K562 (cell line): ENCODE measurements at places on chromosomes 2 and 18.
A peak's percentile ranks its signal among the peaks of the same experiment; 100 is the strongest.

- DNase-seq: no peak
Observed at GRCh38 chr2:64718250-64718885, 64.7 kb upstream of the SERTAD2 start.

GRCh38 chr2:138441916-138442315 lies 59.7 kb upstream of the SPOPL start:
- no peak for DNase-seq

DNA sequence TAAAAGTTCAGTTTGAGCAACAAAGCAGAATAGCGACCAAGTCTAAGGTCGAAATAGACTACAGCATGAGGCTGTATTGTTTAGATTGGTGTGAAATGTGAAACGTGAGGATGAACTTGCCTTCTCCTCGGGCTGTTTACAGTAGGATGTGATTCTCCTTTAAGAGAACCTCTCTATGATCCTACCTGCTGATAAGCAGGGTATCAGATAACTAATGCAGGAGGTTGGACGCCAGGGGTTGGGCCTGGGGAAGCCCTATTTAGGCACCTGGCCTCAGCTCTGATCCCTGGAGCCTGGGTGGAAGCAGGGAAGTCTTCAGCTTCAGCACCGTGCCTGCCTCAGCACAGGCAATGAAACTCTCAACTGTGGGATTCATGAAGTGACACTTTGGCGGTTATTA lies 11.4 kb downstream of the CRYGD start:
- no peak for DNase-seq

GRCh38 chr2:201807452-201807999 lies 1.2 kb downstream of the CDK15 start:
- no peak for DNase-seq

GRCh38 chr2:62116983-62117382 lies 78.9 kb upstream of the B3GNT2 start:
- no peak for DNase-seq

DNA sequence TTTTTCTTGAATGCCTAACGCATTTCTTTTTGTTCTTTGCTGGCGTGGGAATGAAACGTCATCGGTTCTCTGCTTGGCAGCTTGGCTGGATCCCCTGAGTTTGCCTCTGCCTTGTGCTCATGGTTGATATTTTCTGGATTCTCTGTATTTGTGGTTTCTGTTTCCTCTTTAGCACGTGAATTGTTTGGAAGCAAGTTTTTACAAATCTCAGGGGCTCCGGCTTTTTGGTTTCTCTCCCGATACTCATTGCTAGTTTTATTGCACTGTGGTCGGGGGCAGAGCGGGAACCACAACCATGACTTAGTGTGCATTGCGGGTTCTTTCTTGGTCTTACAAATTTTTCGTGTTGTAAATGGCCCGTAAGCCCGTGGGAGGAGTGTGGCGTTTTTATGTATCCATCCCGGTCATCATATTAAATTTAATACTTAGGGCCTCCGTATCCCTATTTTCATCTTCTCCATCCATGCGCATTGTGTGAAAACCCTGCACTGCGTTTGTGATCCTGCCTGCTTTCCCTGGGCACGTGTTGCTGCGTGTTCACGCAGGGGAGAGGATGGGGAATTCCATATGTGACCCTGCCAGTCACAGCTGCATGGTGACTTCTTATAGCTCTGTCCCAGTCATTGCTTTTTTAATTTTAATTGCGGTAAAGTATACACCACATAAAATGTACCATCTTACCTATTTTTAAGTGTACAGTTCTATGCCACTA lies 9.4 kb downstream of the RAMP1 start:
- DNase-seq: no peak

DNA sequence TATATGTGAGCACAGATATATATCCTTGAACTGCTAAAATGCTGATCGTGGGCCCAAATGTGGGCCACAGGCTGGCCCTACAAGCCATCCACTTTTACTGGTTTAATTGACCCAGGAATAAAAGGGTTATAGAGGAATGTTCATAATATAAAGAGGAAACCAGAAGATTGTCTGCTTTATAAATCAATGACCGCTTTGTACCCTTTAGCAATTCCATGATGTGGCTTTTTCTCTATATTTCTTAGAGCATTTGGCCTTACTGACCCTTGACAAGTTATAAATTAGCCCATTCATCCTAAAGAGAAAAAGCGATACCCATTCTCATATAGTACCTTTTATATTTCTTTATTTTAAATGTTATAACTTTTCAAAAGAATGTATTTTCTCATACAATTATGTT lies 87.1 kb upstream of the ITGA4 start:
- DNase-seq: no peak

DNA sequence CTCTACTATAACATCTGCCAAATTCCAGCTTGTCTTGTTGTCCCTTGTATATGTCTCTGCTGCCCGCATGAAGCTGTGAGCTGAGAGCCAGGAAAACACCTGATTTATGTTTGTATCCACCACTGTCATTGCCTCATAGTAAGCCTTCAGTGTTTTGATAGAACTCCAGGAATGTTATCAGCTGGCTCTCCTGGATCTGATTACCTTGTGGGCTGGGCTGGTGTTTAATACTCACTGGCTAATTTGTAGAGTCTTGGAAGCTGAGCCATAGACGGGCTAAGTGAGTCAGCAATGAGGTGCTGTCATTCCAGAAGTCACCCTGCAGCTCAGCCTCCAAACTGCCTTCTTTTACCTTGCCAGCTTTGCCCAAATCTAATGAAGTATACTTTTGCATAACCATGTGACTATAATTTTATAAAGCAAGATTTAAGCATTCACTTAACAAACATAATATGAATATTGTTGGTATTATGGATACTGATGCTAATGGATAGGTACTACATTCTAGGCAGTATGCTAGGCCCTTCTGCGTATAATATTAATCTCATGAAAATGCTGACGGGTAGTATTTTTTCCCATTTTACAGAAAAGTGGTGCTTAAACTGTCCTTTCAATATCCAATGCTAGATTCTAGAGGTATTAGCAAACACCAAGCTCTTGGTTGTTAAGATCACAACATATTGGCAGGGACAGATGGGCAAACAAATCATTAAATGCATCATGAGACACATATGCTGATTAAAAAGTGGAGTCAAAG lies 62.7 kb upstream of the GATA6 start:
- DNase-seq: peak; percentile 60

GRCh38 chr18:22040533-22040932 lies 128.9 kb upstream of the GATA6 start:
- DNase-seq: no peak

DNA sequence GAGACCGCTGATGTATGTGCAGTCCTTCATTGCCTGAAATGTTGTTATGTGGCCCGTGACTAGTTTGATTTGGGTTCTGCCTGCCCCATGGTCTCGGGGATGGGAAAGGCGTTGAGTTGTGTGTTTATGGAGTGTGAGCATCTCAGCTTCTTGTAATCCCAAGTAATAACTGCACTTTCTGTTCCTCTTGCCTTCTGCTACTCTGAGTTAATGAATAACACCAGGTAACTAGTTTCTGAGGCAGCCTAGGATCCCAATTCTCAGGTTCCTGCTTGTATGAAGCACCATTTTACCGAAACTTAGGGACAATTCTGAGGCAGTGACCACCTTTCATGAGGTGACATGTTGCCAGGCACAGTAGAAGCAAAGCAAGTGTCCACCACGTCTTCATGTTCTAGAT lies 170.0 kb downstream of the ALK start:
- no peak for DNase-seq

- no peak for DNase-seq
Observed at GRCh38 chr2:221465776-221466175, 106.3 kb downstream of the EPHA4 start.

- peak; percentile 17 for DNase-seq
Observed at GRCh38 chr2:232438951-232439757, 16.8 kb upstream of the ALPI start.

GRCh38 chr18:60894254-60894945 lies 438.8 kb upstream of the CDH20 start:
- no peak for DNase-seq

DNA sequence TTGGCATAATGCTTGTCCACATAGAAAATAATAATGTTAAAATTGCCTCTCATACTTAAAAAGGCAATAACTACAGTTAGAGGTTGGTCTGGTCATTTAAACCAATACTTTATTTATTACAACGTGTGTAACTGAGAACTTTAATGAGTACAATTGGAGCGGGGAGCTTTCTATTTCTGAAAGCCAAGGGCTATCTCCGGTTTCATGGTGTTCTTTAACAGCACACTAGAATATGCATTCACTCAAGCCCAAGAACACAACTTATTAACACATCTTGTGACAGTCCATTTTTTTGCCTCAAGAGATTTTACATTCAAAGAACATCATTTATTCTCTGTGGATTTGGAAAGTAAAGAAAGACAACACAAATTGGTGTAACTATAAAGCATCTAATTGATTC lies 131.8 kb downstream of the KCNH7 start:
- DNase-seq: no peak

DNA sequence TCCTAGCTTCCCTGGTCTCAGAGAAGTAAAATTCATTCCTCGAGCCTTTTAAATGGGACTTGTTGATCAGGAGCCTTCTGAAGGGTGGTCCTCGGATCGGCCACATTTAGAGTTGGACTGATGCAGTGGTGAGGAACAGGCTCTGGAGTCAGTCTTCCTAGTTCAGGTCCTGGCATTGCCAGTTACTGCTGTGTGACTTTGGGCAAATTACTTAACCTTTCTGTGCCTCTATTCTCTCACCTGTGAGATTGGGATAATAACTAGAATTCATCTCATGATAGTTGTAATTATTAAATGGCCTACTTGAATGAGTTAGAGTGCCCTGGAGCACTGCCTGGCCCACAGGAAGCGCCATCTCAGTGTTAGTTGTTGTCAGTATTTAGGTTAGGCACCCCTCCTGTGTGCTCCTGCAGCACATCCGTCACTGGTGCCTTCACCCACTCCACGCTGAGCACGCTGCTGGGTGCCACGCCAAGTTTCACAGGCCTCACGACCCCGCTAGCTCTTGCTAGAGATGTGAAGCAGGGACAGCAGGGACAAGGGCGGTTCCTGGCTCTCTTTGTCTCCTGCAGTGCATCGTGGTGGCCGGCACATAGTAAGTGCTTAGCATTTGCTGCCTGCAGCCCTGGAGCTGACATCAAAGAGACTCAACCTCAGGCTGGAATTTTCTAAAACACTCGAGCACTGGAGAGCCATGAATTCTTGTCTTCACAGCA lies 122.9 kb downstream of the FAM210A start:
- no peak for DNase-seq

GRCh38 chr2:175579646-175580045 lies 398.1 kb upstream of the ATP5MC3 start:
- DNase-seq: no peak

- no peak for DNase-seq
Observed at GRCh38 chr2:67489396-67489795, 92.3 kb downstream of the ETAA1 start.

DNA sequence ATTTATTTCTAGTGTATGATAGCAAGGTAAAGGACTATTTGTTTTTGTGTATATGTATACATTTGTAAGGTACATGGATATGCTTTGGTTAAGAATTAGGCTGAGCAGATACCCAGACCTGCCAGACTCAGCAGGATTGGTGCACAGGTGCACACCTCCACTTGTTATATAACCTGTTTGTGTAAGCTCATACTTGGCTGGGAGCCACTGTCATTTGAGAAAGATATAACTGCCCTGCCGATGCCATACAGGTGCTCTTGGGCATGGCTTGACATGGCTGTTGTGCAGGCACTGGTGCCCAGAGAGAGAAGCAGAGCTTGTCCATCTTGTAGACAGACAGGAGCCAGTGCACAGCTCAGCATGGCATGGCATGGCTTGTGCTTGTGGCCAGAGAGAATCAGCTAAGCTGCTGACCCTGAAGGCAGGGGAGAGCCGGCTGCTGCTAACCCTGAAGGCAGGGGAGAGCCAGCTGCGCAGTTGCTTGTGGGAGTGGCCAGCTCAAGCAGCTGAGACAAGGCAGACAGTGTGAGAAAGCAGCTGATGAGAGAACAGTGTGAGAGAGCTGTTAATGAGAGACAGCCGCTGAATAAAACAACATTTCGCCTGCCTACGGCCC lies 136.5 kb downstream of the RNF144A start:
- DNase-seq: no peak

DNA sequence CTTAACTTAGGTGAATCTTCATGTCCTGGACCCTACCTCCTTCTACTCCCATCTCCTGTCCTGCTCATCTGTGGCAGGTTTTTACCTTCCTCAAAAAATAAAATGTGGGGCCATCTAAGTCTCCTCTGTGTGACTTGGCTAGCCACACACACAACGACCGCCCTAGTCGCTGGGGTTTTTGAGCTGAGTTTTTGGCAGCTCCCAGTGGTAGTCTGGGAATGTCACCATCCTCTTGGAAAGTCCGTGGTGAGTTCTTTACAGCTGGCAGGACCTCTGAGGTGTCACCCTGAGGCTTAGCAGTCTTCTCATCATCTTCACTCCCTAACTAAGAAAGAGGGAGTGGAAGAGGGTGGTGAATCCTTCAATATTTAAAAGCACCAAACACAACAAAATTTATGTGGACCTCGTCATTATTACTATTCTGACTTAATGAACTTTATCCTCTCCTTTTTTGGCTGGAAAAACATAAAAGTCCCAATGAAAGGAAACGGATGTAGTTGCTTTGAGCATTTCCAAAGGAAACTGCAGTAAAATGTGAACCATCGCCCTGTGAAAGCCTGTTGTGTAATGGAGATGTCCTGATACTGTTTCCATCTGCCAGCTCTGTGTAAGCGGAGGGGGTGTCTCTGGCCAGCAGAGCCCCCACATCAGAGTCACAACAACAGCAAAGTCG lies 78.6 kb downstream of the VAPA start:
- DNase-seq: no peak

GRCh38 chr2:201450954-201451291 lies 335 bp downstream of the TRAK2 start:
- DNase-seq: no peak

DNA sequence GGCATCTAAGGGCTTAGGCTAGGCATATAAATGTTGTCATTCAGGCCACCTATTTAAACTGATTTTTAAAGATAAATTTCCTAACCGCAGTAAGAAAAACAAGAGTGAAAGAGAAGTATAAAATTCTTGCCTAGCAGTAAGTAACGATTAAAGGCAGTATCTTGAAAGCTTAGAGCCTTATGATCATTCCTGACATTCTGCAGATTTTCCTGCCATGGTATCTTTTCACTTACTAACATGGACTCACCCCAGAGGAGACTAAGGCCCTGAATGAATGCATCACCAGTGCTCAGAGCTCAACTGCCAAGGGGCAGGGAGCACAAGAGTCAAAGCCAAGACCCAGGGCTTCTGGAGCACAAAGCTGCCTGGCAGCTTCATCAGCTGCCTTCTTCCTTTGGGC lies 133.1 kb downstream of the GCA start:
- no peak for DNase-seq

GRCh38 chr2:44884677-44885076 lies 56.8 kb upstream of the SIX3 start:
- DNase-seq: no peak

GRCh38 chr2:177992992-177993391 lies 79.6 kb downstream of the PDE11A start:
- no peak for DNase-seq
